ENCODE measurements at places on chromosomes 12 and 14.

- DNase-seq = no peak
These were observed 89.8 kb downstream of the CRADD start for GRCh38 chr12:93766796-93767523.

GRCh38 chr14:53093206-53093605, 59.9 kb downstream of the DDHD1 start:
- DNase-seq = no peak

DNA sequence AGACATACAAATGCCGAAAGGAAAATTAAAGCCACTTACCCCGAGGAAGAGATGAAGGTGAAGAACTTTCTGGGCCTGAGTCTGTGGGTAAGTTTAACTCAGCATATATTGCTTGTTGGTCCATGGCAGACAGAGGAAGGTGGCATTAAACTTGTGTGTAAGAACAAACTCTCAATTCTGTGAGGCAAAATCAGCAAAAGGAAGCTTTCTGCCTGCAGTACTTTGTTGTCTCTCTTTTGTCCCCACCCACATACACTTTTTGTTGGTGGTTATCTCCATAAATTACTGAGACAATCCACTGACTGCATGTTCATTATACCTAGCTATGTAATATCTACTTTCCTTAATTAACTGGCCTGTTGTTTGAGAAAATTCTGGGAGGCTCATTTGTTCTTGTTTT, at the start of gene KLRB1:
Gene KLRB1, minus strand, starts transcription at position 201 of the 400 bp plus-strand sequence. Its CDS starts 77 bp downstream, at position 124.
- DNase-seq = no peak

DNA sequence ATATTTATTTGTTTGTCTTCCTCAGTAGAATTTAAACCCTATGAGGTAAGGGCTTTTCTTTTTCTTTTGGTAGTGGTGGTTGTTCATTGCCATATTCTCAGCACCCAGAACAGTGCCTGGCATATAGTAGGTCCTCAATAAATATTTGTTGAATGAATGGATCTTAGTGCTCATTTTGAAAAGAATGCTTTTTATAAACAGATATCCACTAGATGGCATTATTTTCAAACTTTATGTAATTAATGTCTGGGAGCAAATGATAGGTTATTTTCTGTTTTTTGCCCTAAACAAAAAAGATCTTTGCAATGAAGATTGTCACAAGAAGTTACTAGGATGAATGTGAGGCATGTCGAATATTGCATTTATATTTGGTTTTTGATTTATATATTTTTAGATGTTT, 64.1 kb downstream of the RAD51B start:
- DNase-seq = no peak

DNA sequence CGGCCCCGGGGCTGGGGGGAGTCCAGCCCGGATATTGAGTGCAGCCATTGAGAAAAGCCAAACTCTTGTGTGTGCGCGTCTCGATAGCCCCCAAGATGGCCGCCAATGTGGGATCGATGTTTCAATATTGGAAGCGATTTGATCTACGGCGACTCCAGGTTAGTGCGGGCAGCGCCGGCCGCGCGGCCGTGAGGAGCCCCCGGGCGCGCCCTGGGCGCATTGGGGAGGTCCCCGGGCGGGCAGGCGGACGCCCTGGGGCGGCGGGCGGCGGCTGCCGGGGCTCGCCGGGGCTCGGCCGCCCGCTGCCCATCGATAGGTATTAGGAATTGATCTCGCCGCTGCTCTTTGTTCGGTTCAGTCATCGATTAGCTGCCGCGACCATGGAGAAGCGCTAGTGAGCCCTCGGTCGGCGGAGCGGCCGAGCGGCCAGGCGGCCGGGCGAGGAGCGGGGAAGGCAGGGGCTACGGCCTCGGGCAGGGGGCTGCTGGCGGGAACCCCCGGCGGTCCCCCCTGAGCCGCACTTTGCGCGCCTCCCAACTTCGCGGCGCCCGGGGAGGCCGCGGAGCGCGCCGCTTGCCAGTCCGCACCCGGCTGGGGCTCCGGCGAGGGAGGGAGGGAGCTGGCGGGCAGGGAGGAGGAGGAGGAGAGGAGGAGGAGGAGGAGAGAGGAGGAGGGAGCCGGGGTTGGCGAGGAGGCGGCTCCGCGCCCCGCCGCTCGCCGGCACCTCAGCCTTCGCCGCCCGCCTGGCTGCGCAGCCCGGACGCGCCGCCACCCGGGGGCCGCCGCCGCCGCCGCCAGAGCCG, 113.9 kb upstream of the MYL2 start:
- DNase-seq = peak; percentile 77

GRCh38 chr12:100138803-100139098, 3.9 kb downstream of the BLTP3B start:
- DNase-seq = no peak

DNA sequence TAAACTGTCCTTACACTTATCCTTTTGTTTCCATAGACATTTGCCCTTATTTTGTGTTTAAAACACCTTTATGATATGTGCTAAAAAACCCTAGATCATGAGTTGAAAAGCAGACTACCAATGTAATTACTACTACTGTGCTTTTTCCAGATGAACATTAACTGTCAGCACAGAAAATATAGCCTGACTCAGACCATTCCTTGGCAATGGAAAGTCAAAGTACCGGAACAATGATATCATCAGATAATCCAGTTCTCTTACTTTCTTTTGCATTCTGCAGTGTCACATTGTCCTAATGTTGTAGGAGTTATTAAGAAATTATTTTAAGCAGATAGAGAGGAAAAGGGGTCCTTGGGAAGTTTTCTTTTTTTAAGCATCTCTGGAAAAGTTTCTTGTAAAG, 1189.0 kb upstream of the FLRT2 start:
- DNase-seq = no peak

DNA sequence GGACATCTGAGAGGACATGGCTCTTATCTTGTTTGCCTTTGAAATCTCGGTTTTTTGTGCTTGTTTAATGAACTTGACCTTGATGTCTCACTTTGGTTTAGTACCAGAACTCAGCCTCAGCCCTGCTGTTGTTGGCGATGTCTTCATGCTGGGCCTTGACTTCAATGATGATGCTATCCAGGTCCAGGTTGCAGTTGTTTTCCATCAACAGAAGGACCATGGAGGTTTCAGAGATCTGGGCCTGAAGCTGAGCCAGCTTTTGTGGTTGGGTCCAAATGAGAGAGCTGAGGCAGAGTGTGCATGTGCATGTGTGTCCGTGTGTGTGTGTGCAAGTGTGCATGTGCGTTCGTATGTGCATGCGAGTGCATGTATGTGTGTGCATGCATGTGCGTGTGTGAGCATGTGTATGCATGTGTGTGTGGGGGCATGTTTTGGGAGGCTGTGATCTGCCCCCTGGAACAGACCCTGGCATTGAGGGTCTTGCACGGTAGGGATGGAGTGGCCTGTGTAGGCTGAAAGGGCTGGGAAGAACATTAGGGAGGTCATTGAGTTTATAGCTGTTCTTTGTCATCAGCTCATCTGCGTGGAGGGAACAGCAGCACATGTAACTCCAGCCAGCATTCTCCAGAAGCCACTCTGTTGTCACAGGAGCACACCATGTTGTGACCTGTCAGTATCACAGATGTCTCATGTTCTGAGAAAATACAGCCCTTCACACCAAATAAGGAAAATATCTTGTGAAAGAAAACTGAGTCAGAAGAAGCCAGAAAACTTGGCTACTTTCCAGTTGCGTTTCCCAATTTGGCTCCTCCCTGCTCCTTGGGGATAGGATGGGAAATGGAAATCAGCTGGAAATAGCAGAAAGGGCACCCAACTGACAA, 10.0 kb upstream of the KRT82 start:
- DNase-seq = no peak

DNA sequence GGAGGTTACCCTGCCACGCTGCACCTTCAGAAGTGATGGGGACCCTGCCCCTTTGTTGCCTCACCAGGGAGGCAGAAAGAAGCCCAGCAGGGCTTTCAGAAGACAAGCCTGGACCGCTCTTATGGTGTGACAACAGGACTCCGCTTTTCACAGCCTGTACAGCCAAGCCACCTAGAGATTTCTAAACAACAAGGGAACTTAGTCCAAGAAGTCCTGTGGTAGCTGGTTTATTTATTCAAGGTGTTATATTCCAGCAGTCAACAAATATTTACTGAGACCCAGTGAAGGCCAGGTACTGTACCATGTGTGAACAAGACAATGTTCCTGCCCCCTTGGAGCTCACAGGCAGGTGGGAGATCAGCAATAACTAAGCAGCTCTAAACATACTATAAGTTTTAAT, 4.0 kb upstream of the TMEM229B start:
- no peak for DNase-seq

DNA sequence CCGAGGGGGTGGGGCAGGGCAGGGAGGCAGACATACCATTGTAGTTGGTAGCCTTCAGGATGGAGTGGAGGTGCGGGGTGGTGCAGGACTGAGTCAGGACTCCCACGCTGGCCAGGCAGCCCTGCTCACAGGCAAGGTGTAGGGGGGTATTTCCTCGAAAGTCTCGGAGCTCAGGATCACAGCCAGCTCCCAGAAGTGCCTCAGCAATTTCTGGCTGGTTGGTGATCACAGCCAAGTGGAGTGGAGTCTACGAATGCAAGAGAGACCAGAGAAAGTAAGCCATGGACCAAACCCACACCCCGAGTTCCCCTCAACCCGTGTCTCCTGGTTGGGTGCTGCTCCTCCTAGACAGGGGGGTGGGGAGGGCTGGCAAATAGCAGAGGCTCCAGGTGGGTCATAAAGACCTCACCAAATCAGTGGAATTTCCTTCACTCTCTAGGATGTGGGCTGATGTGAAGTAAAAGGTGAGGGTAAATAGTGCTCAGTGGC, 1.4 kb downstream of the NFKBIA start:
- DNase-seq = no peak

GRCh38 chr14:99242238-99242637, 29.8 kb downstream of the BCL11B start:
- no peak for DNase-seq

GRCh38 chr12:2319737-2320506, 267.1 kb downstream of the CACNA1C start:
- DNase-seq = no peak

DNA sequence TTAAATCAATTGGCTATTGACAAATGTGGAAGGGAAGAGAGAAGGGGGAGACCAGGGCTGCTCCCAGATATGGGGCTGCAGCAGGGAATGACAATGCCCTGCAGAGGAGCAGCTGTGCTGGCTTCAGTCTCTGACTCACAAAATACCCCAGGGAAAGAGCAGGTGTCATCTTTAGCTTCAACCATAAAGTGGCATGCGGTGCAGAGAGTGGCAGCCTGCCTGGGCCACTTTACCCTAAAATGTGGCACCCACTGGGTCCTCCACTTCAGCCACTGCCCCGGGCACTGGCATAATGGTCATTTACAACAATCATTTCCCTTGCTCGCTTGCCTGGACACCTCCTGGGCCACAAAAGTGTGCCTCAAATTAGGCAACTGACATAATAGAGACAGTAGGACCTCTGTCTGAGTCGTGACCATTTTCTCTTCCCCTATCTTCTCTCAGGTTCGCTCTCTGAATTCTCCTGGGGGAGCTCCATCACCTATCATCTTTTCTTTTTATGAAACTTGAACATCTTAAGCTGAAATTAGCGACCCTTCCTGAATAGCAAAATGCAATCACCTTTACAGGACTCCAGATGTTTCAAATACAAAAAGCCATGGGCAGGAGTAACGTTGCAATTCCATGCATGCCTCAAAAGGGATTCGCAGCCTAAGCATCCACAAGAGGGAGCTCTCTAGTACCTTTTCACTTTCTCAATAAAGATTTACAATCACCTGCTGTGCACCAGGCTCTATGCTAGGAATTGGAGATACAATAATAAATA, 179.9 kb upstream of the ATF7IP start:
- peak; percentile 67 for DNase-seq

GRCh38 chr12:8154526-8154925, 2.3 kb upstream of the ZNF705A start:
- no peak for DNase-seq

DNA sequence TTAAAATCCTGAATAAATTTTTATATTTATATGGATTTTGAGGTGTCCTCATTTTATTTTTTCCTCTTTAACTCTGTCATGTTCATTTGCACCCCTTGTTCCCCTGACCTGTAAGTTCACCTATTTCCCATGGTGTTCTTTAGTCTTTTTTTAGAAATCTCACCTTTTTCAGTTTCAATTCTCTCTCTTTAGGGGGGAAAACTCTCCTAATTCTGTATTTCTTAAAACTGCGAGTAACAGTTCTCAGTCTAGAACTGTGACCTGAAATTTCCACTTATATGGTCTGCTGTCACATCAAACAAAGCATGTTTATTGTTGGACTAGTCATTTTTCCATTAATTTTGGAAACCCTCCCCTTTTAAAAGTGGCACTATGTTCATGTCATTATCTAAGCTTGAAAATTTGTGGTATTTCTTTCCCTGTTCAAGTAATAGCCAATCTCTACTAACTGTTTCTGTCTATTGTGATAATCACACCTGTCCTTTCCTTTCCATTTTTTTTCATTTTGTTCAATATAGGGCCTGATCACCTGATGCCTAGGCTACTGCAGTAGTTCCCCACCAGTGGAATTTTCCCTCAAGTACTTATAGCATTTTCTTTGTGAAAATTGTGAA, 14.0 kb upstream of the FBXO33 start:
- no peak for DNase-seq

DNA sequence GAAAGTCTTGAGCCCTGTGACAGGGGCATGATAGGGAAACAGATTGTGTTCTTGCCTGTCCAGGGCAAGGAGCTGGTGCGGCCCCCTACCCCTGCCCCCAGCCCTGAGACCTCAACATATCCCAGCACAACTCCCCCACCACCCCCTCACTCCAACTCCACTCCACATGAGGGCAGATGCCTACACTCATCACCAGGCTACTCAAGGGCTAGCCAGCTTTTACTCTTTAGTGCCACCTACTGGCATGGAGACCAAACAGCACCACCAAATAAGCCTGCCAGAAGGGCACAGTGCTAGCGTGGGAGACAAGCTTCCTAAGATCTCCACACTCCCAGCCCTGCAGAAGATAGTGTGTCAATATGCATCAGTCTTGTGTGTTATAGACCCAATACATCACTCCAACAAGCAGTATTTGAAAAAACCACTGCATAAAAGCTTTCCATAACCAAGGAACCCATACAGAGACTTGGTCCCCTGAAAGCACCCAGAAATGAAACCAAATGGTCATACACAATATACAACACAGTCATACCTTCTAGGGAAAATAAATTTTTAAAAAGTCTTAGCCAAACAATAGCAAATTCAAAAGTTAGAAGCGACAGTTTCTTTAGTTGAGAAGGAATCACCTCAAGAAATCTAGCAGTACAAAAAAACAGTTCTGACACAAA, 154.4 kb downstream of the KCNK10 start:
- peak; percentile 67 for DNase-seq

GRCh38 chr12:3253682-3254275, 176.6 kb downstream of the TSPAN9 start:
- no peak for DNase-seq

GRCh38 chr12:81800298-81801148, 41.4 kb upstream of the PPFIA2 start:
- peak; percentile 47 for DNase-seq

- no peak for DNase-seq
These were observed 81.4 kb upstream of the ARID2 start for GRCh38 chr12:45648070-45648469.

DNA sequence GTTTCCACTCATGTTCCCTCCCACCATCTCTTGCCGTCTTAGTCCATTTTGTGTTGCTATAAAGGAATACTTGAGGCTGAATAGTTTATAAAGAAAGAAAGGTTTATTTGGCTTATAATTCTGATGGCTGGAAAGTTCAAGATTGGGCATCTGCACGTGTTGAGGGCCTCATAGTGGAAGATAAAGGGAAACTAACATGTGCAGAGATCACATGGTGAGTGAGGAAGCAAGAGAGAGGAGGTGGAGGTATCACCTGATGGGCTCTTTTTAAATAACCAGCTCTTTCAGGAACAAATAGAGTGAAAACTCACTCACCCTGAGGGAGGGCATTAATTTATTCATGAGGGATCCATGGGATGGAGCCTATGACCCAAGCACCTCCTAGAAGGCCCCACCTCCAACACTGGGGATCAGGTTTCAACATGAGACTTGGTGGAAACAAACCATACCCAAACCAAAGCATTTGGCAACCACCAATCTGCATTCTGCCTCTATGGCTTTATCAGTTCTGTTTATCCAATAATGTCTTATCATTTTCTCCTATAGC, 29.5 kb downstream of the MYO1H start:
- peak; percentile 77 for DNase-seq

Measured in H9 (cell line).